ENCODE measurements at places on chromosomes 7 and 10.

- DNase-seq, result no peak
Observed at GRCh38 chr10:48779077-48779476, 94.4 kb downstream of the WDFY4 start.

DNA sequence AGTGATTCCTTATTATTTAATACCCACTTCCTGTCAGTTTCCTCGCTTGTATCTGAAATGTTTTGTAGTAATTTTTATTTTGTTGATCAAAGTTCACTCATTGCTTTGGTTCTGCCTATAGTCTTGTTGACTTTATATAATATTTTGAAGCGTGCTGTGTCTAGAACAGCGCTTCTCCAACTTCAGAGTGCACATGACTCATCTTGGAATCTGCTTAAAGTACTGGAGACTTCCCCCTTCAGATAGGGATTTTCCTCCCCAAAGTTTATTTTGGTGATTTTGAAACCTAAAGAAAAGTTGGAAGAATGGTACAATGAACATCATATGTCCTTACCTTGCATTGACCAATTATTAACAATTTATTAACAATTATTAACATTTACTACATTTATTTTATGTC is 5.8 kb downstream of the COMTD1 start:
- no peak for DNase-seq

- no peak for DNase-seq
Observed at GRCh38 chr7:156578978-156579430, 61.6 kb upstream of the RNF32 start.

- no peak for DNase-seq
Observed at GRCh38 chr7:134434701-134435100, 24.2 kb downstream of the AKR1B1 start.

DNA sequence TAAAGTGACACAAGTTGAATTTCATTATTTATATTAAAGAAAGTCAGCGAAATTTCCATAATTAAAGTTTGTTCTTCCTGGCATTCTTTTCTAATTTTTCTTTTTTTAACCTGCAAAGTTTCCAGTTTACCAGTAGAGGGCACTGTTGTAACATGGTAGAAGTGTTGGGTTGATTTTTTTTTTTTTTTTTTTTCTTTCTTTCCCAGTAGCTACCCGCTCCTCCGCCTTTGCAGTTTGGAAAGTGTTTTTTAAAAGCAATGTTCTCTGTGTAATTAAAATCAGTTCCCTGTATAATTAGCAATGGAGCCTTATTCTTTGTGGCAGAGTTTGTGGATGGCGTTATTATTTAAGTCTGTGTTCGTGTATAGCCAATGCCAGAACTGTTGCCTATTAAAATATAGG is 53.7 kb downstream of the TAF3 start:
- no peak for DNase-seq

DNA sequence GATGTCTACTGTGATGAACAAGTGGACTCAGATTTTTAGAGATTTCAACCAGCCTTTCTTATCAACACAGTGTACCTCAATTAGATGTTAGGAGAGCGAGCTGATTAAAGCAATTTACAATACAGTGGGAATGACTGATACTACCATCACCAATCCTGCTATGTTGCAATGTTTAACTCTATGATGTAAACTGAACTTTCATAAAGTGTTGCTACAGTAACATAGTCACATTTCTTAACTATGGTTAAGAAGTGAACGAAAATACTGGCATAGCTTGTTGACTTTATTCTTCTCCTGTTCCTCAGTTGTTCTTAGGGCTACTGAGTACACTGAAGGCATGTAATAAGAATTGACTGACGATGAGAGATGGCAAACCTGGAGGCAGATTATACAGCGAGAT is 139.8 kb downstream of the MYOF start:
- no peak for DNase-seq

Data from CMK (cell line).